ENCODE measurements at places on chromosomes 1 and 21.

- DNase-seq = no peak
Observed at GRCh38 chr1:155968670-155969069, 9.7 kb downstream of the ARHGEF2 start.

DNA sequence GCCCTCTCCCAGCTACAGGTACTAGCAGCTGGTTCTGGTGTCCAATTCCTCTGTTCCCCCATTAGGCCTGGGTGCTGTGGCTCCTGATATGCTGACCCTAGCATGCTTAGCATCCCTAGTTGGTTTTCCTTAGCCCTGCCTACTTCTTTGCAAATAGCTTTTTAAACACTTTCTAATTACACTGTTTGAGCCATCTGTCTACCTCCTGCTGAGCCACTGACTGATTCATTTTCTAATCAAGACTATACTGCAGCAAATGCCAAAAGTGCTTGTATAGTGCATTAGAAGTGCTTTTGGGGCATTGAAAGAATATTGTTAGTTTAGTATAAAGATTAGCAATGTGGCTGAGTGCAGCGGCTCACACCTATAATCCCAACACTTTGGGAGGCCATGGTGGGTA, 36.3 kb downstream of the ERICH3 start:
- DNase-seq = no peak

DNA sequence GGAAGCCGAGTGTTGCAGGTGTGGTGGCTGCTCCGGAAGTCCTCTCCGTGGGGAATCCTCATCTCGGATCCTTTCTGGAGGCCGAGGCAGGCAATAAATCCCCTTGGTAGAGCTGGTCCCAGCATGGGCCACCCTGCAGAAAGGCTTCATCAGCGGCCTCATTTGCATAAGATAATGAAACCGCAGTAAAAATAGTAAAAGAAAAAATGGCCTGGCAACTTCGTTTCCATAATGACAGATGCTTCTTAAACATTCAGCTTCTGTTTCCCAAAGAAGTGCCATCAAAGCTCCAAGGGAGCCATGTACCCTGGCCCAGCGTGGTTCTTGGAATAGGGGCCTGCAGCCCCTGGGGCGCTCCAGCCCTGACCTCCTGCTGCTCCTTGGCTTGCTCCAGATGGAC, 244.1 kb downstream of the GRIK3 start:
- no peak for DNase-seq

DNA sequence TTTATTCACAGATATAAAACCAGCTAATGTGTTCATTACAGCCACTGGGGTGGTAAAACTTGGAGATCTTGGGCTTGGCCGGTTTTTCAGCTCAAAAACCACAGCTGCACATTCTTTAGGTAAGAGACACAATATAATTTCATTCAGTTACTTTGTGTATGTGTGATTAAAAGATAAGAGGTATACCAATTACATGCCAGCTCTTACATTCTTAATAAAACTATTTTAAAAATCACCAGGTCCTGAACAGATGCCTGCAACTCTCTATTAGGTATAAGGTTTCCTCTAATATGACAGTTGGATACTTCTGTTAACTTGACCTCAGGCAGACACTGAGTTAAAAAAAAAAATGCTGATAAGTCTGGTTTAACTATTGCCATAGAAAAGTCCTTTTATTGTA, 122.1 kb downstream of the NEK7 start:
- no peak for DNase-seq

DNA sequence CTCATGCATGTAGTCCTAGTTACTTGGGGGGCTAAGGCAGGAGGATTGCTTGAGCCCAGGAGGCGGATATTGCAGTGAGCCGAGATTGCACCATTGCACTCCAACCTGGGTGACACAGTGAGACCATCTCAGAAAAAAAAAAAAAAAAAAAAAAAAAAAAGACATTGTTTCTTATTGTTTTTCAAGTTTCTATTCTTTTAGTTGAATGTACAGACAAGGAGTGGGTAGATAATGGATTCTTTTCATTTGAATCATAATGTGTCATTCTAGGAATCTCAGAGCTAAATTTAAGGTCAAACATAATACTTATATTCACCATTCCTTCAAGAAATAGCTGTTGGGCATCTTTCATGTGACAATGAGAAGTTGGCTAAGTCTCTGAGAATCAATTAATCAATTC, 157.0 kb upstream of the C21orf91 start:
- DNase-seq = no peak

GRCh38 chr1:197320991-197321531, 53.0 kb downstream of the CRB1 start:
- DNase-seq = no peak

GRCh38 chr1:115757326-115757725, 11.2 kb downstream of the CASQ2 start:
- no peak for DNase-seq

DNA sequence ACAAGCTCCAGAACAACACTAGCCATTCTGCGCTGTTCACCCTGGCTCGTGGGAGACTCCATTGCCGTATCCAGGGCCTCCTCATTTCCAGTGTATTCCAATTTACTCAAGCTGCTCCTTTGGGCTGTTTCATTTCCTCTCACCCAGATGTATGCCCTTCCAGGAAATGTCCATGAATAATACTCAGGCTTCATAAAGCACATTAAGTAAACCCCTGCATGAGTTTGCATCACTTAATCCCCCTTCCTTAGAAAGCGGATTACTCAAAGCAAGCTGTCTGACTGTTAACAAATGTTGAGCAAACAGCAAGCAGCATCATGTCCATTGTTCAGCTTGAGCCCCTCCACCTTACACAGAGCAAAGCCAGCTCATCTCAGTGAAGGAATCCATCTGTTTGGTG, 403.6 kb upstream of the PBX1 start:
- no peak for DNase-seq

GRCh38 chr1:15046487-15047165, 106.9 kb upstream of the TMEM51 start:
- peak; percentile 27 for DNase-seq

DNA sequence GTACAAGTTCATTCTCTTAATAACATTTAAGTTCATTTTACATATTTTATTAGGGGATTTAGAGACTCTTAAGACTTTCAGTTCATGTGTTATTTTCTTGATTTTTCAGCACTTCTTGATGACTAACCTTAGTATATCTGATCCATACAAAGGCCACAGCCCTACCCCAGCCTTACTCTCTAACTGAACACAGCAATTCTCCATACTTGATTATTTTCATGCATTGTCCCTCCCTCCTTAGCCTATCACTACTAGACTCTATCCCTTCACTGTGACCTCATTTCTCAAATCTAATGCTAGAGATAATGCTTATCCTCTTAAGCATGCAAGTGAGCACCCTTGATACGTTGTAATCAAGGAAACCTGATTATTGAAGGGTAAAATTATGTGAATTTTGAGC, 15.2 kb downstream of the PRKAA2 start:
- no peak for DNase-seq

- no peak for DNase-seq
Observed at GRCh38 chr1:151611288-151611790, 511 bp upstream of the SNX27 start.

- DNase-seq = no peak
Observed at GRCh38 chr1:107359472-107360241, 218.8 kb downstream of the NTNG1 start.

GRCh38 chr1:247296599-247297180, 35.0 kb downstream of the ZNF496 start:
- DNase-seq = no peak

- no peak for DNase-seq
Observed at GRCh38 chr1:65003316-65003664, 36.9 kb upstream of the JAK1 start.

DNA sequence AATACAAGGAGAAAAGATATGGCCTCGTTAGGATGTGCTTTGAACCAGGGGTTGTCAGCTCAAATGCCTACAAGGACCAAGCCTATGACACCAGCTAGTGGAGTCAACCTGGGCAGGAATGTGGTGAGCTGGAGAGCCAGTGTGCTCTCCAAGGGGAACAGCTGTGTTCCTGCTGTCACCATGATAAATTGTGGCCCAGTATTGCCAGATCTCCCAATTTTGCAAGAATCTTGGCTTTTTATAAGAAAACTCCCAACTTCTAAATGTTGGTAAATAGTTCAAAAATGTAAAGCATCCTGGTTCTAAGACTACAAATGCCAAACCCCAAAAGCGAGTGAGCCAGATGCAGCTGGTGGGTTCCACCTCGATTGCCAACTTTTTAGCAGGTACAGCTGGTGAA, 391.1 kb downstream of the PLPP3 start:
- no peak for DNase-seq

- DNase-seq = no peak
Observed at GRCh38 chr1:198174297-198174696, 17.5 kb downstream of the NEK7 start.

DNA sequence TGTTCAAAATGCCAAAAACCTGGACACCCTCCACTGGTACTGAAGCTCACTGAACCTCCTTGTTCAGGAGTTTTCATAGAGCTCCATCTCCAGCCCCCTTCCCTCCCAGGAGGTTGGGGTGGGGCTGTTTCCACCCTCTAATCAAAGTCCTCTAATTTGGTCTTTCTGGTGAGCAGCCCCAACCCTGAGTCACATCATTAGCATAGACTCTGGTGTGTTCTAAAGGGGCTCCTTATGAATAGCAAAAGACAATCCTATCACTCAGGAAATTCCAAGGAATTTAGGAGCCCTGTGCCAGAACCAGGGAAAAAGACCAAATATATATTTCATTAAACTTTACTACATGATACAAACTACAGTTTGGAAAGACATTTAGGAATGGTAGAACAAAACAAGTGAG, 13.2 kb upstream of the UBE4B start:
- no peak for DNase-seq

- DNase-seq = no peak
Observed at GRCh38 chr1:108512239-108513043, 47.5 kb upstream of the EEIG2 start.

DNA sequence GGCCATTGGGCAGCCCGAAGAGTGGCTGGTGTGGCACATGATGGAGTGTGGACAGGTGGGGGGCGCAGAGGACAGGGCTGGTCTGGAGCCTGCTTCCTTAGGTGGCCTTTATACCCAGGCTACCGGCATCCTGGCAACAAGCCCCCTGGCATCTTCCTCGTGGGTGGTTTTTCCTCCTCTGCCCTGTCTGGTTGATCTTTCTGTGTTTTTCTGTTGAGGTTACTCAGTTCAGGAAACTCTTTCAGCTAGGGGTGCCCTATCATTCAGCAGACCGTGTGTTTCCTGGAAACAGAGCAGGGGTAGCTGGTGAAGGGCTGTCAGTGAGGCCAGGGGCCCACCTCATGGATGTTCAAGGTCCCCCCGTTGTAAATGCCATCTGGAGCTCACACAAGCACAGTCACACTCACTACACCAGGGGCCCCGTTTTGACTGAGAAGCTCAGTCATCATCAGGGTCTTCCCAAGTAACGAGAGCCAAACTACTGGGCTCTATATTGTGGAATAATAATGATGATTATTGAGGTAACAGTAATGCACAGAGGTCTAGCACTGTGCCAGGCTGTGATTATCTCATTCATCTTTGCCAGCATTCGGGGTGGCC, at the start of gene KRTAP12-4:
Gene KRTAP12-4, minus strand, starts transcription at position 84 of the 600 bp plus-strand sequence. Its CDS starts 45 bp downstream, at position 39.
- DNase-seq = no peak

- no peak for DNase-seq
Observed at GRCh38 chr1:193542690-193543089, 356.3 kb upstream of the B3GALT2 start.

- no peak for DNase-seq
Observed at GRCh38 chr1:221998186-221998612, 256.3 kb upstream of the DUSP10 start.

DNA sequence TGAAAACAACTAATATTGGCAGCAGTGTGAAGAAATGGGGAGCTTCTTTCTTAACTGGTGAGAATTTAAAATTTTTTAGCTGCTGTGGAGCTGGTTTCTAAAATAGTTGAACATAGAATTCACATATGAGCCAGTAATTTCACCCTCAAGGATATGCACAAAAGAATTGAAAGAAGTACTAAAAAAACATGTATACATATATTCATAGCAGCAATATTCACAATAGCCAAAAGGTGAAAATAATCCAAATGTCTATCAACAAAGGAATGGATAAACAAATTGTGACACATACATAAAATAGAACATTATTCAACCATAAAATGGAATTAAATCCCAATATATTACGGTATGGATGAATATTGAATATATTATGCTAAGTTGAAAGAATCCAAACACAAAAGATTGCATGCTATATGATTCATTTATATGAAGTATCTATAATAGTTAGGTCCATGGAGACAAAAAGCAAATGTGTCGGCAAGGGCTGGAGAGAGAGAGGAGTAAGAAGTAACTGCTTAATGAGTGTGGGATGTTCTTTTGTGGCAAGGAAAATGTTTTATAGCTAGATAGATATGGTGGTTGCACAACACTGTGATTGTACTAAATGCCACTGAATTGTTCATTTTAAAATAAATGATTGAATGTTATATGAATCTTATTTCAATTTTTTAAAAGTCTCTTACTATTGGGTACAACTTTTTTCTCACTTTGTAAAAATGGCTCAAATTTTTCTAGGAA, 14.8 kb upstream of the COL11A1 start:
- DNase-seq = no peak

DNA sequence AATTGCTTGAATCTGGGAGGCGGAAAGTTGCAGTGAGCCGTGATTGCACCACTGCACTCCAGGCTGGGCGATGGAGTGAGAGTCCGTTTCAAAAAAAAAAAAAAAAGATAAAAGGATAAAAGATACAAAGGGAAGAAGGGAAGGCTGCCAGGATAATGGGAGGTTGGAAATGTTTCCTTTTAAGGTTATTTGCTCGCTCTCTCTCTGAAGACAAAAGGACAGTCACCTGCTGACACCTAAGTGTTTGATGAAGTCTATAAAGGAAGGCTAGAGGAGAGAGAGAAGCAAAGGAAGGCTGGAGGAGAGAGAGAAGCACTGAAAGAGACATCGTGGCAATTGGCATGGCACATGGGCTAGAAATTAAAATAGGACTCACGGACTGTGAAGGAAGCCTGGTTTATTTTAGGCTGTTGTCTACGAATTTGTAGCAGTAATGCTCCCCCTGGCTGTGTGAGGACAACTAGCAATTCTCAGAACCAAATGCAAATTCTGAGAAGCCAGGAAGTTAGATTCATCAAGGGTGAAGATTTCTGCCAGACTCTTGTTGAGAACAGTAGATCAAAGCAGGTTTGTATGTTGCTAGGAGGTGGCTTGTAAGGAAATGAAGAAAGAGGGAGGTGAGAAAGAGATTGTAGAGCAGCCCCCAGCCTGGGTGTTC, 154.2 kb downstream of the ZP4 start:
- no peak for DNase-seq

GRCh38 chr1:65719391-65719790, 73.3 kb upstream of the PDE4B start:
- DNase-seq = no peak

GRCh38 chr21:31837618-31838390, 35.0 kb upstream of the HUNK start:
- no peak for DNase-seq

DNA sequence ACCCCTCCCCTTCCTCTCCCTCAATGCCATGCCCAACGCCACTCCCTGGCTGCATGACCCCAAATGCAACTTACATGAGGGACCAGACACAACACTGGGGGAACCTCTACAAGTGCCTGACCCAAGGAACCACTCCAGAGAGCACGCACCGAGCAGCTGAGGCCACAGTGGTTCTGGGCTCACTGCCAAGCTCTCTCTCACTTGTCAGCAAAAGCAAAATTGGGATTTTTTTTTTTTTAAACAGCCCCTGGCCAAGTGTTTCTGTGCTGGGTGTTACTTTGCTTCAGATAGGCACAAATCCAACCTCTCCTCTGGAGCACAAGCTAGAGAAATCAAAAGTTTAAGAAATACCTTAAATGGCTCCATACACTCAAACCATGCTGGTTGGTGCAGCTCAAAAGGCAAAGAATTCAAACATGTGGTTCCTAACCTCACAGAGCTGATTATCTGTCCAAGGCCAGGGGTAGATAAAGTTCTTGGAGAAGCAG, 363.0 kb downstream of the SETD4 start:
- DNase-seq = no peak
